ENCODE measurements at places on chromosomes 11 and 22. TPM values are rescaled to one million over a fixed set of nuclear protein-coding genes. Genes with fewer than 3 reads are reported as not detected.

Gene CBLIF
- total RNA-seq = not detected

Gene PLAAT5
- 2.1 TPM for total RNA-seq

Gene CHRNA10
- total RNA-seq = 2.4 TPM

Gene OR11H1
- total RNA-seq = not detected

Gene INS
- not detected for total RNA-seq

Gene MYRF
- 4.7 TPM for total RNA-seq

Gene SMIM38
- 1.1 TPM for total RNA-seq

DNA sequence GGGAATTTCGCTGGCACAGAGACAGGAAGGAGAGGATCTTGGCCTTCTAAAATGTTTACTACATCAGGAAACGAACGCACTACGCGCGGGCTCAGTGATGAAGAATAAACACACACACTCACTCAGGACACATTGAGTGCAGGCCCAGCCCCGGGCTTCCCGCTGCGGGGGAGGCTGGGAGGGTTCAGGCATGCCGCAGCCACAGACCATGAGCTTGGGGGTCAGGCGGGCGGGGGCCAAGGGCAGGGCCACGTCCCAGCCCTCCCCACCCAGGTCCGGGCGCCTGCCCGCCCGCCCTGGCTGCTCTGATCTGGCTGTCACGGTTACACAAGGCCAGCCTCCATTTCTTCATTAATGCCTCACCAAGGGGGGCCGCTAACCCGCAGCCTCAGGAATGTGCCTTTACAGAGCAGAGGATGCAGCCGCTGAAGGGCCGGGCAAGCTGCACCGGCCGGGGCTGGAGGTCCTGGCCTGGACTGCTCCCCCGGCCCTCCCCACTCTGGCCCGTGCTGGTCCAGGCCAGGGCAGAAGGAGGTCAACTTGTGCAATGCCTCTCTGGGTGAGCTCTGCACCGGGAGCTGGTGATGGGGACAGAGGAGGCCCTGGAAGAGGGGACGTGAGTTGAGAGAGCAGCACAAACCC is 41.7 kb downstream of the IGF2 start:
- DNase-seq = peak; percentile 72

GRCh38 chr11:126123686-126124085 is 61.0 kb upstream of the CDON start:
- no peak for DNase-seq

- DNase-seq = no peak
Measured at GRCh38 chr22:18050065-18050464, 25.7 kb upstream of the MICAL3 start.

DNA sequence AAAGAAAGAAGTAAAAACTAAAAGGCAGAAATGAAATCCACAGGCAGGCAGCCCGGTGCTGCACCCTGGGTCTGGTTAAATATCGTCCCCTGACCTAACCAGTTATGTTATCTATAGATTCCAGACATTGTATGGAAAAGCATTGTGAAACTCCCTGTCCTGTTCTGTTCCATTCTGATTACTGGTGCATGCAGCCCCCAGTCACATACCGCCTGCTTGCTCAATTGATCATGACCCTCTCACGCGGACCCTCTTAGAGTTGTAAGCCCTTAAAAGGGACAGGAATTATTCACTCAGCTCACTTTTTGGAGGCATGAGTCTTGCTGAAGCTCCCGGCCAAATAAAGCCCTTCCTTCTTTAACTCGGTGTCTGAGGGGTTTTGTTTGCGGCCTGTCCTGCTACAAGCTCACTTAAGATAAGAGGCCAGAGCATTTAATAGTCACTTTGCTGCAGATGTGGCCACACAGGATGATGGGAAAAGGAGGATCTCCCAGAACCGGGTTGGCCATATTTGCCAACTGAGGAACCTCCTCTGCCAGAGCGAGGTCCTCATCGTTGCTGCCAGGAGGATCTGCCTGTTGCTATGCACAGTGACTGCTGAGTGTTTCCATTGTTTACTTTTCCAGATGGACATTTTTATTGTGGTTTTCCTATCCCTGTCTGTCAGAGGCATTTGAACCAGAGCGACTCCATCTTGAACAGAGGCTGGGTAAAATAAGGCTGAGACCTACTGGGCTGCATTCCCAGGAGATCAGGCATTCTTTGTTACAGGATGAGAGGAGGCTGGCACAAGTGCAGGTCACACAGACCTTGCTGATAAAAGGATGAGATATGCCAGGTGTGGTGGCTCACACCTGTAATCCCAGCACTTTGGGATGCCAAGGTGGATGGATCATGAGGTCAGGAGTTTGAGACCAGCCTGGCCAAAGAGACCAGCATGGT is 10.2 kb downstream of the C11orf96 start:
- DNase-seq = no peak

DNA sequence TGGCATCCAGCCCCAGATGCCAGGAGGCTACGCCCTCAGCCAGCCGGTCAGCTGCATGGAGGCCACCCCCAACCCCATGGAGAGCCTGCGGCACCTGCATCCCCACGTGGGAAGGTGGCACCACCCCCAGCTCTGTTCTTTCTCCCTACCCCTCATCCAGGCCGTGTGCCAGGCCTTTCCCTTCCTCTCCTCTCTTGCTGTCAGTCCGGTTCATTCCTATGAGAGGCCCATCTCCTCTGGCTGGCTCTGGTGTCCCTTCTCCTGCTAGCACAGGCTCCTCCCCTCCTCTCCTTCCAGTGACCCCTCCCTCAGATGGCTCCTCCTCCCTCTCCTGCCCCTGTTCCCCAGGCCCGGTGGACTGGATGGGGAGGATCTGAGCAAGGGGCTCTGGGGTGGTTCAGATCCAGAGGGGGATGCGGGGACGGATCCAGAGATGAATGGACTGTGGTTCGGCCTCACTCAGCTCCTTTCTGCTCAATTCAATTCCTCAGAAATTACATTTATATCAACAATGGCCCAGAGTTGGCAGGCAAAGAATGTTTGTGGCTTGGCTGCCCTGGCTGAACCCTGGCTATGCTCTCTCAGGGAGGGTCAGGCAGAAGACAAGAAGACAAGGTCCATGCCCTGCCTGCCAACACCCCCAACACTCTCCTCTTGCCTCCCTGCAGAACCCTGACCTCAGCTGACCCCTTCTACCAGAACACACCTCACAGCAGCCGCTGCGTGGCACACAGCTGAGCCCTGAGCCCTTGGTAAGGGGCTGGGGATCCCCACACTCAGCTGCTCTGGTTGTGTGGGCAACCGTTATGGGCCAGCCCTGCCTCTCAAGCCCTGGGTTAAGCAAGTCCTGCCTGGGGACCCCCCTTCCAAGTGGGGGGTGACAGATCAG is 18.5 kb upstream of the LRRC10B start:
- DNase-seq = no peak

- DNase-seq = no peak
Measured at GRCh38 chr11:127625402-127625801, 624.8 kb upstream of the KIRREL3 start.

DNA sequence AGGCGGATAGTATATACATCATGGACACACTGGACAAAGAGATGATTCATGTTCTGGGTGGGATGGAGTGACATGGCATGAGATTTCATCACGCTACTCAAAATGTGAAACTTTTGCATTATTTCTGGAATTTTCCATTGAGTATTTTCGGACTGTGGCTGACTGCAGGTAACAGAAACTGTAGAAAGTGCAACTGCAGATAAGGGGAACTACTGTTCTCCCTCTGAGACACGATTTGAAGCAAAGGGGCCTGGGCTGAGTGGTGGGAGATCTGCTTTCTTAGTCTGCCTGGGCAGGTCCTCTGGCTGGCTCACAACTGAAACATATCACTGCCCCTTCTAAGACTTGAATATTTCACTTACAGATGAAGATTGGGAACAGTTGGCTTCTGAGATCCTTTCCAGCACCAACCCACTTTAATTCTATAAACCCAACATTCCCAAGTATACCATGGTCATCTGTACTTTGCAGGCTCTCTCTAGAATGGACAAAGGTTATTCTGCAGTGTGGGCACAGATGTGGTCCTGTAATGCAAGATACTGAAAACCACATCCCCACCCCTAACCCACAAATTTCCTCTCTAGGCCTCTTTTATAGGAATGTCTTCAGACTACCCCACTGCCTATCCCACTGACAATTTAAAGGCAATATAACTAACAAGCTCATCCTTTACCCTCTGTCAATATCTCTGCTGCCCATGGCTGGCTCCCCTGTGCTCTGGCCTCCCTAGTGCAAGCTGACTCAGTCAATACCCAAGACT is 121.1 kb downstream of the KCNC1 start:
- DNase-seq = no peak

DNA sequence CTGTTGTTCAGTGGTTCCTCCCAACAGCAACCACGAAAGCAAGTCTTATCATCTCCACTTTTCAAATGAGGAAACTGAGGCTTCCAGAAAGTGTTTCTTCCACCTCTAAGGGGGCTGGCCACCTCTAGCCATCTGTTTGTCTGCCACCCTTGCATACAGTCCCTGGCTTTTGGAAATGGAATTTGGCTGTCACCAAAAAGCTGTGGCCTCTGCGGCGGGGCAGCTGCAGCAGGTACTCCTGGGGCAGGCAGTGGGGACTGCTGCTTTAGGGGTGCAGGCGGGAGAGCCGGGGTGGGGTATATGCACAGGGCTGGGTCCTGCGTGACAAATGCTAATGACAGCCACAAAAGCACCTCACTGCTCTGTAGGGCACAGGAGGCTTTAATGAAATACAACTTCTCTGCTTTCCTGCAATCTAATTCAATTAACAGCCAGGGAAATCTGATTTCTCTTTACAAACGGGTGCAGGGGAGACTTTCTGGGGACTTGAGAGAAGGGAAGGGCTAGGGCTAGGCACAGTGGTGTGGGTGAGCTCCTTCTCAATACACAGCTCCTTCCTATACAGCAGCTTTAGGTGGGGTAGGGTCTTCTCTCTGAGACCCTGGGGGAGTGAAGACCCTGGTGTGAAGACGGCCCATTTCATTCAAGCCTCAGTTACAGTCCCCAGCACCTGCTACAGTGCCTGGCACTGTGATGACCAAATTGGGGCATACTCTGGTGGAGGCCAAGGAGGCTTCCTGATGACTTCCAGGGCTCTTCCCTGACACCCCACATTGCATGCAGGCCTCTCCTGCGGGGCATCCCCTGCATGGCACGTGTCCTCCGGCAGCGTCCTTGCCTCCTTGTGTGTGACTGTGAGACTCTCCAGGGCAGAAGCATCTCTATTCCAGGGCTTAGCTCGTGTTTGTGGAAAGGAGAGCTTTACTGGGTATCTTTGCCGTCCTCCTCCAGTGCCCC is 161.6 kb downstream of the CEP164 start:
- no peak for DNase-seq

GRCh38 chr11:31772412-31772811 is 38.7 kb downstream of the PAX6 start:
- no peak for DNase-seq

DNA sequence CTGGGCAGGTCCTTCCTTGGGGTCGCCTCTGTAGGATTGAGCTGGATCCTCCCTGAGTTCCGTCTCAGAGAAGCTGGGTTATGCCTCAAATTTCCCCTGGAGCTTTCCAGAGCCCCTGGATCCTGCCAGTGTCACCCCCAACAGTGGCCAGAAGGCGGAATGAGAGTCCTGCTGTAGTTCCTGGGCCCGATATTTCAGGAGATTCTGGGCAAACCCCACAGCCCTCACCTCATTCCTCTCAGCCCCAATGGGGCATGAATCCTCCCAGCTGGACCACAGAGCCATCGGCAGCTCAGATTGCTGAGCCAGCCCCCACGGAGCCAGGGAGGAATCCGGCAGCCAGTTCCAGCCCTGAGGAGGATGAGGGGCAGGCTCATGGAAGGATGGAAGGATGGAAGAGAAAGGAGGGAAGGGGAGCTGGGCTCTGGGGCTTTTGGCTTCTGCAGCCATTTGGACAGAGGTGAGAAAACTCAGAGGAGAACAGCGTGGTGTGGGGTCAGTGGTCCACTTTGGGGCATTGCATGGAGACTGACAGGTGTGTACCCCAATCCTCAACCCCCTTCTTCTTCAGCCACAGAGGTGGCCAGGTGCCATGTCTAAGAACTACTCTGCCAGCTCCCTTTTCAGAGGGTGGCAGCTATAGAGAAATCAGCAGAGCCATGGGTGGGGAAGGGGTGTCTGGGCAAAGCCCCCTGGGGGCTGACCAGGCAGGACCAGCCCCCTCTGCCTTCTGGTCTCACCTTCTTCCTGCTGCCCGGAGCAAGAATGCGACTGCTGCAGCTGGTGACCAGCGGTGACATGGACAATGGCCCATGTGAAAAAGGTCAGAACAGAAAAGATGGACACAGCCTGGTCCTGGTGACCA is 867.6 kb downstream of the TBC1D22A start:
- no peak for DNase-seq

DNA sequence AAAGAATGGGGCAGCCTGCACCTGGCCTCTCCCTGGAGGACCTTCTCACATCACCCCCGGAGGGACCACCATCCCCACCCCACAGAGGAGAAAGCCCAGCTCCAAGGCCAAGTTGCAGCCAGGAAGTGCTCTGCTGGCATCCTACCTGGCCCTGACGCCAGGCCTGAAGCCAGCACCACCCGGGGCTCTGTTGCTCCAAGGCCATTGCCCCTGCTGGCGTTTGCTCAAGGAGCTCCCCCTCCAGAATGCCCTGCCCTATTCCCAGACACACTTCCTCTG is 10.2 kb downstream of the RTN4R start:
- DNase-seq = no peak

DNA sequence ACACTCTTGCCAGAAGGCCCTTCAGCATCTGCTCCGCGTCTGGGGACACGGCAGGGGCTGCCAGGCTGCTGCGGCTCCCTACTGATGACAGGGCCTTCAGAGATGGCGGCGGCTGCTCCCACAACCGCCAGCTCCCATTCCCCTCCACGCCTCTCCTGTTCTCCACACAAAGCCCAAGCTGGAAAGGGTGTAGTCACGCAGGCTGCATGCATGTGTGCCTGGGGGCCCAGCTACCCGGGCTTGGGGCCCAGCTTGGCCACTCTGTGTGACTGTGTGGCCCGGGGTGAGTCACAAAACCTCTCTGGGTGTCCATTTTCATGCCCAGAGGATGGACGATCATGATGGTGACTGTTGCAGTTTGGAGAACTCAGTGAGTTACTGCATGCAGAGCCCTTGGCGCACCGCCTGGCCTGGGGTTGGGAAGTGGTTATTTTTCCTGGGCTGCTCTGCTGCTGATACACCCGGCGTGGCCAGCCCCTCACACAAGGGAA is 31.7 kb upstream of the PARVB start:
- no peak for DNase-seq

DNA sequence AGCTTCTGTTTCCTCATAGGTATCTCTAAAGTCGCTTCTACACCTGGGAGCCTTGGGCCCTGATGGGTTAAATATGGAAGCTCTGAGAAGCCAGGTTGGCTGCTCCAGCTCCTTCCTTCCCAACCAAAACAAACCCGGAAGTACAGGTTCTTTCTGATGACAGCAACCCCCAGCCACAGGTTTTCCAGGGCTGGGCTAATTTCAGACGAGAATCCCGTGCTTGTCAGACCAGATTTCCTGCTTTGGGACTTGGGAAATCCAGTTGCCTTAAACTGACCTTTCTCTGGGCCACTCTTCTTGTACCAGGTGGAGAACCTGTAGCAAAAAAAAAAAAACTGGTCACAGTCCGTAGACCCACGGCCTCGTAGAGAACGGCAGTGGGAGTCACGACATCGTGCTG is 51.9 kb downstream of the RBX1 start:
- peak; percentile 61 for DNase-seq

- DNase-seq = no peak
Measured at GRCh38 chr22:47053726-47054141, 291.3 kb downstream of the TBC1D22A start.

GRCh38 chr11:93686812-93687211 is 25.3 kb downstream of the CEP295 start:
- DNase-seq = no peak
